ENCODE measurements at places on chromosomes 1 and 21. TPM values are rescaled to one million over a fixed set of nuclear protein-coding genes. Genes with fewer than 3 reads are reported as not detected.

The OR2L5 gene
- total RNA-seq = not detected

The FAM151A gene
- not detected for total RNA-seq

The MCOLN2 gene
- not detected for total RNA-seq

The MSH4 gene
- total RNA-seq = 0.20 TPM

The TTLL10 gene
- total RNA-seq = not detected

The ADAMTS1 gene
- 91.2 TPM for total RNA-seq

The CD164L2 gene
- total RNA-seq = not detected

The DYNLT5 gene
- total RNA-seq = not detected

The FH gene
- 65.6 TPM for total RNA-seq

The MATN1 gene
- total RNA-seq = 0.47 TPM

The OPRD1 gene
- 0.10 TPM for total RNA-seq

The GART gene
- total RNA-seq = 58.2 TPM

The CYP4Z1 gene
- not detected for total RNA-seq

The RAB42 gene
- 1.3 TPM for total RNA-seq

The KRTAP23-1 gene
- total RNA-seq = not detected

The LRRC7 gene
- total RNA-seq = 0.58 TPM

The RYR2 gene
- total RNA-seq = 0.12 TPM

The SNRPE gene
- 69.5 TPM for total RNA-seq

The MYOM3 gene
- 0.70 TPM for total RNA-seq

The CCDC24 gene
- total RNA-seq = 6.8 TPM

The DCST1 gene
- not detected for total RNA-seq

The AQP10 gene
- not detected for total RNA-seq
